ENCODE measurements at places on chromosomes 5 and 9. TPM values are rescaled to one million over a fixed set of nuclear protein-coding genes. Genes with fewer than 3 reads are reported as not detected.

WDR70 gene
- 15.5 TPM for total RNA-seq

HSDL2 gene
- 62.3 TPM for total RNA-seq

DCAF12 gene
- total RNA-seq, result 27.5 TPM

FOXD4 gene
- 0.89 TPM for total RNA-seq

VDAC1 gene
- 112 TPM for total RNA-seq

NTRK2 gene
- 2.6 TPM for total RNA-seq

SH3PXD2B gene
- 40.2 TPM for total RNA-seq

EFNA5 gene
- 2.4 TPM for total RNA-seq

SLC6A7 gene
- total RNA-seq, result not detected

PHAX gene
- 57.3 TPM for total RNA-seq

MYORG gene
- 29.0 TPM for total RNA-seq

EGFL7 gene
- total RNA-seq, result 38.8 TPM
